GM13976 (cell line): ENCODE measurements at places on chromosomes 1 and 21.

DNA sequence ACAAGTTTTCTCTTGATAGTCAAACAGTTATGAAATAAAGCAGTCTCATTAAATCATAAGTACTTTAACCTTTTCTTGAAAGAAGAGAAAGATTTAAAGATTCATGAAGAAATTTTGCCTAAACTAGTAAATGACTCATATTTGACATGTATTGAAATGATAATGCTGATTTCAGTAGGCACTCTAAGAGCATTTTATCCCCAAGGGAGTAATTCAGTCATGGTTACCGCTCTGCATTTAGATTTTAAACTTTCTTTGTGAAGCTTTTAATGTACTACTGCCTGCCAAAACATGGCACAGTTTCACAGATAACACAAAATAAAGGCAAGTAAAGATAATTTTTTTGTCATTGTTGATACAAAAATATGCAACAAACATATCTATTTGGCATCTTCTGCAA is 6.8 kb downstream of the USH2A start:
- no peak for DNase-seq

- DNase-seq = no peak
Observed at GRCh38 chr21:43984905-43985689, 27.0 kb upstream of the TRAPPC10 start.

- no peak for DNase-seq
Observed at GRCh38 chr1:61692155-61692800, 32.7 kb downstream of the TM2D1 start.

DNA sequence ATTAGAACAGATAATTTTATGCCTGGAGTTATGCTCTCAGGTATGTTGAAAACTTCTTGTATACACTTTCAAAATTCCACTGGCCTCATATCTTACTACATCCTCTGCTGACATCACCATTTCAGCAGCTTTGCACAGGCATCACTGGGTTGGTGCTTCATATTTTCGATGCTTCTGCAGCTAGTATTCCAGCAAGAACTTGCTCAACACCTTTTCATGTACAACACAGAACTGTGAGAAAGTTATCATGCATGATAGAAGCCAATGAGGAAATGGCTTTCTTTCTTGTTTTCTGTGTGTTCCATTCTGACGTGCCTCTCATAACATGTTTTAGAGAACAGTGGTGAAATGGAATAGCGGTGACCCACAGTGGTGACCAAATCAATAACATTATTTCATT is 5.1 kb upstream of the GBP5 start:
- no peak for DNase-seq

GRCh38 chr1:211635597-211636205 is 39.7 kb downstream of the NEK2 start:
- DNase-seq = no peak

- DNase-seq = no peak
Observed at GRCh38 chr1:4261327-4261726, 361.3 kb upstream of the C1orf174 start.

DNA sequence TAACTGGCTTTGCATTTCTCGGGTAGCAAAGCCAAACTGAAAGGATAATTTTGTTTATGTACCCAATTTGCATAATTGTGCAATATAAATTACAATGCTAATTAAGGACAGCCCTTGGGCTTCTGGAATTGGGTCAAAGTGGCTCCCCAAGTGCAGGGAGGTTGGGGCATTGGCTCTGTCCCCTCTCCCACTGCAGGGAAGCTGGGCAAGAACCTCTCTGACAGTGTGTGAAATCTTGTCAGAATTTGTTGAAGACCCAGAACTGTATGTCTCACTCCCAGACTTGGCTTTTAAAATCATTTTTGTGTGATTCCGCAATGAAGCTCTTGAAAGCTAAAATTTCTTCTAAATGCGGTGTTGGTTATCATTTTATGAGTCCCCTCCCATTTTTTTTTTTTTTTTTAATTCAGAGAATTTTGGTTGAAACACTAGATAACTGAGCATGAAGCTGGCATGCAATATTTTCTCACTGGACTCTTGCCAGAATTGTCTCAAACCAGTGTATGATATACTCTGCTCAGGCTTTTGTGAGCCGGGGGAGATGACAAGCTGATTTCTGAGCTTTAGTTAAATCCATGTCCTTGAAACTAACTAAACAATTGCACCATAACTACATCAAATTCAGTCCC is 878.9 kb upstream of the CXADR start:
- DNase-seq = no peak

- no peak for DNase-seq
Observed at GRCh38 chr1:9719978-9720722, 68.6 kb downstream of the PIK3CD start.

- no peak for DNase-seq
Observed at GRCh38 chr1:67060811-67061218, 6.9 kb upstream of the SLC35D1 start.

DNA sequence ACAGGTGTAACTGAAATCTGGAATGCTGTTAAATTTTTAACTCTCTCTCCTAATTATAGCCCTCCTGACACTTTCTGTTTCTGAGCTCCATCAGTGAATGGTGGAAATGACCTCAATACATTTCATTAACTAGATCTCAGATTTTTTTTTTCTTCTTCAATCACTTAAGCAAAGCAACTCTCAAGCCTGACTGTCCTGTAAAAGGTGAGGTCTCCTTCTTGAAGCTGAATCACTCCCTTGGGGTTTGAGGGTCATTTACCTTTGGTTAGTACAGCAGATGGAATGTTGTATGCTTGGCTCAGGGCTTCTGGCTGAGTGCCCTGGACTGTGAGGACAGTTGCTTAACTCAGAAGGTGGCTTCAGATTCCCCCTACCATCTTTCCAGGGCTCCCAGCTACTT is 518.7 kb downstream of the PTPRC start:
- no peak for DNase-seq

DNA sequence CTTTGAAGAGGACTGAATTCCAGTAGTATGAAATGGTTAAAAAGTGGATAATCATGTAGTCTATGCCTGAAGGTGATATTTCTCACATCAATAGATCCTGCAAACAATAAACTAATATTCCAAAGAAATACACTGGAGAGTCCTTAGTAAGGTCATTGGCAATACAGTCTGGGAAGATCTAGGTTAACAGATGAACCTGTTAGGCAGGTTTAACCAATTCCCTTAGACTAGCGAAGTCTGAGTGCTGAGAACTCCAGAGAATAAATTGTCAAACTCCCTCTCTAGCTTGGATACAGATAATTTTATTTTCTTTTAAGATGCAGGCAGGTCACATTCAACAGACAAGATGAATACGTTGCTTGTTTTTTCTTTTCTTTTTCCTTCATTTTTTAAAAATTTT is 2.4 kb downstream of the GPR157 start:
- no peak for DNase-seq
